Left lung (tissue), 14 donors: ENCODE measurements at places on chromosomes 1 and 21. TPM values are rescaled to one million over a fixed set of nuclear protein-coding genes. Genes with fewer than 3 reads are reported as not detected.

The RXRG gene
- total RNA-seq: 1.8 TPM

The PRKACB gene
- total RNA-seq: 22.4 TPM

The S100A5 gene
- not detected for total RNA-seq

The CYP4X1 gene
- total RNA-seq: 5.2 TPM

The ESRRG gene
- total RNA-seq: 0.63 TPM

The RGS16 gene
- 10.1 TPM for total RNA-seq

DNA sequence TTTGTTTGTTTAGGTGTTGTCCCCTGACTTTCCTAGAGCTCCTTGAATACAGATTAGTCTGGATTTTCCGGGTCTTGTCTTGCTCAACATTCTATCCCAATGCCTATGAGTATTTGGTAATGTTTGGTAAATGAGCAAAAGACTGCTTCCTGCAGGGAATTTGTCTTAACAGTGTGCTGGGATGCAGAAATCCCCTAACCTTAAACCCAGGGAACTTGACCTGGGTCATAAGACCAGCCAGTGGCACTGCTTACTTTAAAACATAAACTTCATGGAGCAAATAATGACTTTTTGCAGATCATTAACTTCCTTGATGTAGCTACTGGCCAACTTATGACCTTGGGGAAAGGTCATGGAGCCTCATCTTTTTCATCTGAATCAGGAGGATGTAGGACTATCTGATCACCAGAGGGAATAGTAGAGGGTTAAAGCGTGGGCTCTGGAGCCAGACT is 27.2 kb downstream of the TCEANC2 start:
- DNase-seq: no peak

GRCh38 chr1:230938924-230939368 is 39.7 kb downstream of the TTC13 start:
- no peak for DNase-seq

GRCh38 chr1:901108-901859 is 22.4 kb upstream of the SAMD11 start:
- no peak for DNase-seq

GRCh38 chr1:3609769-3610526 is 1.4 kb downstream of the MEGF6 start:
- DNase-seq: no peak

- DNase-seq: no peak
Observed at GRCh38 chr21:32393677-32394001, 827 bp upstream of the URB1 start.

DNA sequence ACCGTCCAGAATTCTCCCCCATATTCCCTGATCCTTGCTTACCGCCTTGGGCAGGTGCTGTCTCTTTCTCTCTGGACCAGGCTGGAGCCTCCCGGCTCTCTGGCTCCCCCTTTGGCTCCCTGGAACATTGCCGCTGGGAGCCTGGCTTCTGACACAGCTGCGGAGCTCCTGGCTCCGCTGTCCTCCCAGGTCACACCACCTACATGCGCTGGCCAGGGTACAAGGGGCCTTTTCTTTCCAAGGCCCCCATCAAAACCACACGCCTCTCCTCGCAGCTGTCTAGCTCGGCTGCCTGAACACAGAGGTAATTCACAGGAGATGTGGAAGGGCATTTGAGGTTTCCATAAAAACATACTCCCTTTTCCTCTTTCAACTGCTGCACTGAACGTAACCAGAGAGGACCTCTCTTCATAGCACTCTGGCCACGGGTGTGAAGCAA is 7.5 kb upstream of the ZNF648 start:
- no peak for DNase-seq

GRCh38 chr1:201269900-201270410 is 13.4 kb upstream of the PKP1 start:
- DNase-seq: no peak
